ENCODE measurements at places on chromosomes 4 and X.

DNA sequence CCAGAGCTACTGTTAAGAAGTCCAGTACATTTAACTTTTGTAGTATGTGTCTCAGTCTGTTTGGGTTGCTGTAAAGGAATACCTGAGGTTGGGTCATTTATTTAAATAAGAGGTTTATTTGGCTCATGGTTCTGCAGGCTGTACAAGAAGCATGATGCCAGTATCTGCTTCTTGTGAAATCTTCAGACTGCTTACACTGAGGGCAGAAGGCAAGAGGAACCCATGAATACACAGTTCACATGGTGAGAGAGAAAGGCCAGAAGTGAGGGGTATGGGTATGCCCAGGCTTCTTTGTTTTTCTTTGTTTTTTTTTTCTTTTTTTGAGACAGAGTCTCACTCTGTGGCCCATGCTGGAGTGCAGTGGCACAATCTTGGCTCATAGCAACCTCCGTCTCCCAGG is 6.0 kb upstream of the CISD2 start:
- H3K4me1 ChIP-seq = peaks cover 6% of the 10 kb centered on the region
- no peak for DNase-seq
- H3K4me3 ChIP-seq = no peak overlapping the region
- no peaks in the 10 kb centered on the region for H3K27me3 ChIP-seq
- peak overlapping the region; percentile 27 for H3K27ac ChIP-seq

DNA sequence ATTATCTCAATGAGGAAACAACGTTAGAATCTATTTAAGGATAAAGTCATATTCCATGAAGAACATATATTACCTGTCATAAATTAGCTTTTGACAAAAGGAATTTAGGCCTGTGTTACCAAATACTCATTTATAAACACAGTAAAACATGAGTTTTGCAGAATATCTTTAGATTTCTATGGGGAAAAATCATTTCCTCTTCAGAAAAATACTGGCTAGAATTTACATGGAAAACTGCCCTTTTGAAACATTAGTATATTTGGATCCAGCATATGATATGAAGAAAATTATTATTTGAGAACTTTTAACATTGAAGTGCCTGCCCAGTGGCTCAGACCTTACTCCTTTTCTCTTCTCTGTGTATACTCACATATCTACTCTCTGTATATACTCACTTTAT is 131.4 kb upstream of the NEIL3 start:
- no peak overlapping the region for H3K4me3 ChIP-seq
- no peaks in the 10 kb centered on the region for H3K4me1 ChIP-seq
- no peaks in the 10 kb centered on the region for H3K27me3 ChIP-seq
- DNase-seq = no peak

DNA sequence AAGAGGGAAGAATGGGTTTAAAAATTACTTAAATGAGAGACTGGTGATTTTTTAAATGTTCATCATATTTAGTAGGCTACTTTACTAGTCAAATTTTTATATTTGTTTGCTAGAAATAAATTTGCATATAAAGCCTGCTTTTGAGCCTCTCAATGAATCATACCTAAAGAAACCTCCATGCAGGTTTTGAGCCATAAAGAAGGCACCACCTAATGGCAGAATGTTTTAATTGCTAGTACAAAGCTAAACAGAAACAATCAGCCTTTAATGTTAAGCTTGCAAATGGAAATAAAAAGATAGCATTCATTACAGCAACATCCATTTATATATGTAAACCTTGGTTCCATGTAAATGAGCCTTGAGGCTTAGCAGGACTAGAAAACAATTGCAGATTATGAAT is 989.7 kb downstream of the CCSER1 start:
- no peaks in the 10 kb centered on the region for H3K27me3 ChIP-seq
- no peaks in the 10 kb centered on the region for H3K4me1 ChIP-seq
- H3K36me3 ChIP-seq = no peaks in the 10 kb centered on the region
- H3K27ac ChIP-seq = no peak overlapping the region
- H3K4me3 ChIP-seq = no peak overlapping the region
- DNase-seq = no peak

- no peak for DNase-seq
- H3K27ac ChIP-seq = no peak overlapping the region
- H3K36me3 ChIP-seq = no peaks in the 10 kb centered on the region
- H3K4me3 ChIP-seq = no peak overlapping the region
- H3K27me3 ChIP-seq = no peaks in the 10 kb centered on the region
Measured at GRCh38 chrX:46543441-46543840, 1.8 kb downstream of the ZNF674 start.

- peaks cover 5% of the 10 kb centered on the region for H3K4me1 ChIP-seq
- no peaks in the 10 kb centered on the region for H3K27me3 ChIP-seq
- H3K36me3 ChIP-seq = no peaks in the 10 kb centered on the region
- no peak for DNase-seq
- peak overlapping the region; percentile 48 for H3K27ac ChIP-seq
Measured at GRCh38 chrX:48890296-48890925, 7.2 kb downstream of the TIMM17B start.

DNA sequence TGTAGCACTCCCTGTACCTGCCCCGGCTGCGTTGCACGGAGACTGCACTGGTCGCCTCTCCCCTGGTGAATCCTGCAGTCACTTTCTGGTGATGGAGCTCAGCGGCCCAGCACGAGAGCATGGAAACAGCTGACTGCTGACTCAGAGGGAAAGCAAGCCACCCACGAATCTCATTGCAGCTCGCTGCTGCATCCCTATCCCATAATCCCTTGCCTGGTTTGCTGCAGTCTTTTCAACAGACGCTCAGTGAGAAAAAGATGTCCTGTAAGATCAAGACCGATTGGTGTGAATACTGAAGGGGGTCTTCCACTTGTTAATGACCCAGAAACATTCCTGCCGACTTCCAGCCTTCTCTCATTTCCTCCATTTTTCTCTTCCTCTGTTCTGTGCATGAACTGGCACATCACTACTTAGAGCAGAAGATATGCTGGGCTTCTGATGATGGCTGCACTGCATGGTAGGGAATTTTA is 52.9 kb downstream of the TRIM2 start:
- peaks cover 7% of the 10 kb centered on the region for H3K4me1 ChIP-seq
- peaks cover 22% of the 10 kb centered on the region for H3K27me3 ChIP-seq
- no peak overlapping the region for H3K27ac ChIP-seq
- no peaks in the 10 kb centered on the region for H3K36me3 ChIP-seq

DNA sequence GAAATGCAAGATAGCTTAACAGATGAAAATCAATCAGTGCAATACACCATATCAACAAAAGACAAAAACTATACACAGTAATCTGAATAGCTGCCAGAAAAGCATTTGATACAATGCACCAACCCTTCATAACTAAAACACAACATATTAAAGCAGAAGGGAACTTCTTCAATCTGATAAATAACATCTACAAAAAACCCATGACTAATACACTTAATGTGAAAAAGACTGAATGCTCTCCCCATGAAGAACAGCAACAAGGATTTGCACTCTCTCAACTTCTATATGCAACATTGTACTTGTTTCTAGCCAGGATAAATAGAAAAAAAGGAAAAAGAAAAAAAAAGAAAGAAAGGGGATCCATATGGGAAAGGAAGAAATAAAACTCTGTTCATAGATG is 139.7 kb downstream of the RBM47 start:
- no peaks in the 10 kb centered on the region for H3K27me3 ChIP-seq
- no peak overlapping the region for H3K4me3 ChIP-seq
- H3K4me1 ChIP-seq = no peaks in the 10 kb centered on the region
- no peak overlapping the region for H3K27ac ChIP-seq

DNA sequence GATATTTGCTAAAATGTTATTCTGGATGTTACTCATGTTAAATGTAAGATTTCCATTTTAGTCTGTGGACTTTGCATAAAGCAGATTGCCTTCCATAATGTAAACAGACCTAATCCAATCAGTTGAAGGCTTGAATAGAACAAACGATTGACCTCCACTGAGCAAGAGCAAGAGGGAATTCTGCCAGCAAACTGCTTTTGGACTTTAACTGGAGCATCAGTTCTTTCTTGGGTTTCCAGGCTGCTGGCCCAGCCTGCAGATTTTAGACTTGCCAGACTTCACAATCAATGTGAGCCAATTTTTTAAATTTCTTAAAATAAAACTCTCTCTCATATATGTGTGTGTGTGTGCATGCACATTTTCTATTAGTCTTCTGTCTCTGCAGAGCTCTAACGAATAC is 1248.8 kb downstream of the ADGRL3 start:
- no peaks in the 10 kb centered on the region for H3K4me1 ChIP-seq
- H3K27ac ChIP-seq = no peak overlapping the region
- no peaks in the 10 kb centered on the region for H3K27me3 ChIP-seq
- H3K4me3 ChIP-seq = no peak overlapping the region
- no peaks in the 10 kb centered on the region for H3K36me3 ChIP-seq

DNA sequence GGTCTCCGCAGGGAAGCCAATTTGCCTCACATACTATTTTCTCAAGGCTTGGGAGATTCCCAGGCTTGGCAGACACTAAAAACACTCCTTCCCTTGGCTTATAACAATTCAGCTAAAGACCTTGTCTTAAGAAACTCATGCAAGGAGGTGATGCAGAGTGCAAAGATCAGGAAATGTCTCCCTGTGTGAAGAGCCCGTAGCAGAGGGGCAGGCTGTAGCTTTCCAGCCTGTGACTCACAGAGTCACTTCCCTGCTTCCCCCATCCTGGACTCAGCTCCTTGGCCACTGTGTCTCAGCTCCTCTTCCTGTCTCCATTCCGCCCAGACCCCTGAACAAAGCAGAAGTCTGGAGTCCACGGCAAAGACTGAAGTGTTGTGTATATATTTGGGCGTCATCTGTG is 56.1 kb downstream of the KDR start:
- H3K27me3 ChIP-seq = no peaks in the 10 kb centered on the region
- no peak overlapping the region for H3K27ac ChIP-seq
- no peak for DNase-seq
- H3K4me3 ChIP-seq = no peak overlapping the region
- no peaks in the 10 kb centered on the region for H3K36me3 ChIP-seq

DNA sequence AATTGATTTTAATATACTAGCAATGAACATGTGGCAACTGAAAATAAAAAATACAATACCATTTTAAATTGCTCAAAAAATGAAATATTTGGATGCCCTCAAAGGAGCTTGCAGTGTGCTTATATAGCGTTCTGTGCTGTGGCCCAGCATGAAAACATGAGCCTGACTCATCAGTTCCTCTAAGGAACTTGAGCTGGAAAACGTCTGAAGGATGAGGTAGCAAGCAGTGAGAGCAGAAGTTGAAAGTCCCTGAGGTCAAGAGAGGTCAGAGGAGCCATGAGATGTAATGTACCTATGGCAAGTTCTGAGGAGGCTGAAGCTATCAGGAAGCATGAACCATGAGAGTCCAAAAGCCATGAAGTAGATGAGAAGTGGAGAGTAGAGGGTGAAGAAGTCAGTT is 59.7 kb downstream of the HMGB3 start:
- no peaks in the 10 kb centered on the region for H3K27me3 ChIP-seq
- DNase-seq = no peak
- H3K4me1 ChIP-seq = no peaks in the 10 kb centered on the region
- no peak overlapping the region for H3K27ac ChIP-seq
- no peak overlapping the region for H3K4me3 ChIP-seq

GRCh38 chrX:54049801-54050200 is 5.5 kb upstream of the PHF8 start:
- no peaks in the 10 kb centered on the region for H3K27me3 ChIP-seq
- H3K36me3 ChIP-seq = no peaks in the 10 kb centered on the region
- H3K27ac ChIP-seq = no peak overlapping the region
- no peak for DNase-seq

DNA sequence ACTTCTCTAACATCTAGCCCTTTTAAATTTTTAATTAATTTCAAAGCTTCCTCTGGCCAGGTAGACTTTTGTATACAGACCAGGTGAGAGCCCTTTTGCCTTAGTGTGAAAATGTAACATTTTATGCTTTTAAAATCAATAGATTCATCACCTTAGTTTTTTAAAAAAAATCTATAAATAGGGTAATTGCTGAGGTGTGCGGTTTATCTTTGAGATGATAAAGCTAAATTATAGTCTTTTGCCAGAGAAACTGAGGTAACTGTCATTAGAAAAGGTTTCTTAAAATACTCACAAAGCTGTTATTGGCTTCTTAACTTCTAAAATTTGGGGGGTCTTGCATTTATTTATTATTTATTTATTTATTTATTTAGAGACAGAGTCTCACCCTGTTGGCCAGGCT is 62.9 kb downstream of the NELFA start:
- H3K27me3 ChIP-seq = no peaks in the 10 kb centered on the region
- H3K4me3 ChIP-seq = no peak overlapping the region
- no peaks in the 10 kb centered on the region for H3K4me1 ChIP-seq
- H3K36me3 ChIP-seq = peaks cover 4% of the 10 kb centered on the region
- no peak overlapping the region for H3K27ac ChIP-seq
- no peak for DNase-seq

DNA sequence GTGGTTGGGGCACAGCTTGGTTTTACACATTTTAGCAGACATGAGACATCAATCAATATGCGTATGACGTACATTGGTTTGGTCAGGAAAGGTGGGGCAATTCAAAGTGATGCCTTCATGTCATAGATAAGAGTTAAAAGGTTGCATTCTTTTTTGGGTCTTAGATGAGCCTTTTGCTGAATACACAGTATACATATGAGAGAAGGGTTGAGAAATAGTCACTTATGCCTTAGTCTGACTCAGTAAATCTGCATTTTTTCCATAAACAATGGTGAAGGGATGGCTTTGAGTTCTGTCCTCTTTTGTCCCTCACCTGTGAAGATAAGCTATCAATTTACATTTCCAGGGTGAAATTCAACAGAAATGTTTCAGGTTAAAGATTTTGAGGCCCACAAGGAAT is 43.9 kb upstream of the UGT2B15 start:
- no peaks in the 10 kb centered on the region for H3K36me3 ChIP-seq
- no peaks in the 10 kb centered on the region for H3K4me1 ChIP-seq
- no peak overlapping the region for H3K4me3 ChIP-seq
